Muscle of back (tissue), 13 donors: ENCODE measurements at places on chromosomes 16 and 17.

GRCh38 chr16:30122604-30123160, 338 bp downstream of the MAPK3 start:
- DNase-seq = no peak

GRCh38 chr17:59154721-59155438, at the start of gene SKA2:
Gene SKA2, minus strand, starts transcription at chr17:59155186. Its CDS starts 23 bp downstream, at chr17:59155163.
- DNase-seq = no peak

- no peak for DNase-seq
These were observed 14.1 kb downstream of the TMEM238L start for GRCh38 chr17:10789694-10790271.

GRCh38 chr16:13150181-13150885, 248.9 kb downstream of the SHISA9 start:
- no peak for DNase-seq

DNA sequence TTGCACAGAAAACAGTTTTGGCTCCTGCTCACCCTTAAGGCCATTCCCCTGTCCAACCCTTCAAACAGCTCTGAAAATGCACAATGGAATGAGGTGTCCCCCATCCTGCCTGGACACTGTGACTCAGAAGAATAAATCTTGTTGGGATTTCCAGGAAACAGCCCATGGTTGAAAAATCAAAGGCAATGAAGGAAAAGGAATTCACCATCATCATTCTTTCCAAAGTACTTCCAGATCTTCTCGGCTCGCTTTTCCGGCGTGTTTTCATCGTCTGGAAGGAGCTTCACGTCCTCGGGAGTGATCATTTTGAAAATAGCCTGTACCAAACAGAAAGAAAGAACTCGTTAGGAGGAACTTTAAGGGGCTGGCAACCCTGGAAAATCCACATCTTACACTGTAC, 4.3 kb downstream of the RCVRN start:
- peak; percentile 82 for DNase-seq

GRCh38 chr17:6591599-6592158, 35.3 kb upstream of the PITPNM3 start:
- peak; percentile 79 for DNase-seq

DNA sequence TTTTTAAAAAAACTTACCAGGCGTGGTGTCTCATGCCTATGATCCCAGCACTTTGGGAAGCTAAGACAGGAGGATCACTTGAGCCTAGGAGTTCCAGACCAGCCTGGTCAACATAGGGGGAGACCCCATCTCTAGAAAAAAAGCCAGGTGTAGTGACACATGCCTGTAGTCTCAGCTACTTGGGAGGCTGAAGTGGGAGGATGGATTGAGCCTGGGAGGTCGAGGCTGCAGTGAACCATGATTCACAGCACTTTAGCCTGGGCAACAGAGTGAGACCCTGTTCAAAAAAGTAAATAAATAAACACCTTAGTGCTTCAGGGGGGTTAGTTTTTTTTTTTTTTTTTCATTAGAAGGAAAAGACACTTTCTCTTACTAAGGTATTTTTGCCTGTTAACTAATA, 58.9 kb upstream of the LRRC37A3 start:
- DNase-seq = no peak

DNA sequence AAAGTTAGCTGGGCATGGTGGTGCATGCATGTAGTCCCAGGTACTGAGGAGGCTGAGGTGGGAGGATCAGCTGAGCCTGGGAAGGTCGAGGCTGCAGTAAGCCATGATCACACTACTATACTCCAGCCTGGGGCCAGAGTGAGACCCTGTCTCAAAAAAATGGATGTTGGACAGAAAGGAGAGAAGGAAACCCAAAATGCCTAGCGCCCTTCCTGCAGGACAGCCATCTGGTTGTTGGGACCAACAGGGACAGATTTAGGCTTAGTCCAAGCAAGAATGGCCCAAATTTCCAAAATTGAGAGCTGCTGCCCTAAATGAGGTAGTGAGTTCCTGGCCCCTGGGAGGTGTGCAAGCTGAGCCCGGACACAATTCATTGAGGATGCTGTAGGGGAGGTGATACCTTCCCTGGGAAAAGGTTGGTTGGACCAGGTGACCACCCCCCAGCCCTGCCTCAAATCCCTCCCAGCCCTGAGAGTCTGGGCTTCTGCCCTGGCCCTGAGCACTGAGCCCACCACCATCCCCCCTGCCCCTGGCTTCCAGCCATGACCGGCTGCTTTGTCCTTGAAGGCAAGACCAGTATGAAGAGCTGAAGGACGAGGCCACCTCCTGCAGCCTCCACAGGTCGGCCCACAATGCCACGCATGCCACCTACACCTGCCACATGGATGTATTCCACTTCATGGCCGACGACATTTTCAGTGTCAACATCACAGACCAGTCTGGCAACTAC, 35.1 kb downstream of the IL21R start:
- no peak for DNase-seq

GRCh38 chr17:41907633-41908539, 10.9 kb downstream of the ACLY start:
- DNase-seq = no peak

GRCh38 chr16:17098685-17099084, 372.1 kb downstream of the XYLT1 start:
- no peak for DNase-seq

- no peak for DNase-seq
These were observed 71.7 kb downstream of the PRKCB start for GRCh38 chr16:23907457-23907902.

DNA sequence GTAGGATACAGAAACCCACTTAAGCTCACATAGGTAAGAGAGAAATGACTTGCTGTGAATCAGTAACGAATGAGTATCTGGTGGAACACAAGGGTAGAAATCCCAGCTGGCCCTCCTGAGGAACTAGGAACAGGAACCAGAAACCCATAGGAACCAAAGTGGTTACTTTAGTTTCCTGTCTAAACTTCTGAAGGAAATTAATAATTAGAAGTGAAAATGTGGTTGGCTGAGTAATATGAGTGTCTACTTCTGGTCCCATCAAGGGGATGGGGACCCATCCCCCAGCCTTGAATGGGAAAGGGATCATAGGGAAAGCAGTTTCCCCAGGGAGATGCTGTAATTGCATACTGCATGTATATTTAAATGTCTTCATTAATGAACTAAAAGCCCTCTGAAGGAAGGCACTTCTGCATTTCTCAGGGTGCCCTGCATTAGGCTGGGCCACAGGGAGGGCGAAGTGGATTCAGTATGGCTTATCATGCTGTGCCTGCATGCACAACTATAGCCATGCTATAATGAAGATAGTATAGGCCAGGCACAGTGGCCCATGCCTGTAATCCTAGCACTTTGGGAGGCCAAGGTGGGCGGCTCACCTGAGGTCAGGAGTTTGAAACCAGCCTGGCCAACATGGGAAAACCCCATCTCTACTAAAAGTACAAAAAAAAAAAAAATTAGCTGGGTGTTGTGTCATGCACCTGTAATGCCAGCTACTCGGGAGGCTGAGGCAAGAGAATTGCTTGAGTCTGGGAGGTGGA, 45.6 kb downstream of the CYB5B start:
- no peak for DNase-seq

GRCh38 chr17:73262676-73263642, 1.3 kb upstream of the CPSF4L start:
- no peak for DNase-seq
